Non-pigmented ciliary epithelial cell (primary cell): ENCODE measurements at places on chromosomes 12 and 14.

GRCh38 chr14:104271391-104271790 is 133.0 kb downstream of the KIF26A start:
- DNase-seq: no peak

DNA sequence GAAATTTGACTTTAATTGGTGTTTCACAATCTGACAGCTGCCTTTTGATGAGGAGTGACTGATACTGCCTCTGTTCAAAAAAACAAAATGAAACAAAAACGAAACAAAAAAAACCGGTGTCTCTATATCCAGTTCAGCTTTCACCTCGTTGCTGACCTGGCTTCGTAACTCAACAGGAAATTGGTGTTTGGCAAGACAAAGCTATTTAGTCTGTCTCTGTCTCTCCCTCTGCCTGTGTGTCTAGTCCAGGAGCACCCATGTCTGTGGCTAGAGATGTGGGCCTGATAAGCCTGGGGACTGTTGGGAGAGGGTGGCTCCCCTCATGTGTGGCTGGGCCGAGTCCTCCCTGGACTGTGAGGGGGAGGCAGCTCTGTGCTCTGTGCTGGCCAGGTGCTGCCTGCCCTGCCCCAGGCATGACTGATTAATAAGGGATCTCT is 11.3 kb downstream of the CACNA1C start:
- no peak for DNase-seq

DNA sequence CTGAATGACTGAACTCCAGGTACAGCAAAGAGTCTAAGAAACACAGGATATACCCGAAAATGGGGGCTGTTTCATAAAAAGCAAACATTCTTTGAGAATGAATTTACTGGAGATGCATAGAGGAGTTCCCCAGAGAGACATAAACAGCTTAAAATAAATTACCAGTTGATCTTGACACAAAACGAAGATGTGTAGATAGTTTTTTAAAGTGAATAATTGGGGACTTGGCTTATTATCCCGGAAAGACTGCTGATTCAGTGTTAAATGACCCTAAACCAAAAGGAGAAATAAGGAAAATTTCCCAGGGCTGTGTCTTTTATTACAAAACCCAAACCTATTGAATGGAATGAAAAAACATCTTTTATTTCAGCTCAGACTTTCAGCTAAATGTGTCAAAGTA is 1052.8 kb upstream of the TMEM132C start:
- DNase-seq: no peak

DNA sequence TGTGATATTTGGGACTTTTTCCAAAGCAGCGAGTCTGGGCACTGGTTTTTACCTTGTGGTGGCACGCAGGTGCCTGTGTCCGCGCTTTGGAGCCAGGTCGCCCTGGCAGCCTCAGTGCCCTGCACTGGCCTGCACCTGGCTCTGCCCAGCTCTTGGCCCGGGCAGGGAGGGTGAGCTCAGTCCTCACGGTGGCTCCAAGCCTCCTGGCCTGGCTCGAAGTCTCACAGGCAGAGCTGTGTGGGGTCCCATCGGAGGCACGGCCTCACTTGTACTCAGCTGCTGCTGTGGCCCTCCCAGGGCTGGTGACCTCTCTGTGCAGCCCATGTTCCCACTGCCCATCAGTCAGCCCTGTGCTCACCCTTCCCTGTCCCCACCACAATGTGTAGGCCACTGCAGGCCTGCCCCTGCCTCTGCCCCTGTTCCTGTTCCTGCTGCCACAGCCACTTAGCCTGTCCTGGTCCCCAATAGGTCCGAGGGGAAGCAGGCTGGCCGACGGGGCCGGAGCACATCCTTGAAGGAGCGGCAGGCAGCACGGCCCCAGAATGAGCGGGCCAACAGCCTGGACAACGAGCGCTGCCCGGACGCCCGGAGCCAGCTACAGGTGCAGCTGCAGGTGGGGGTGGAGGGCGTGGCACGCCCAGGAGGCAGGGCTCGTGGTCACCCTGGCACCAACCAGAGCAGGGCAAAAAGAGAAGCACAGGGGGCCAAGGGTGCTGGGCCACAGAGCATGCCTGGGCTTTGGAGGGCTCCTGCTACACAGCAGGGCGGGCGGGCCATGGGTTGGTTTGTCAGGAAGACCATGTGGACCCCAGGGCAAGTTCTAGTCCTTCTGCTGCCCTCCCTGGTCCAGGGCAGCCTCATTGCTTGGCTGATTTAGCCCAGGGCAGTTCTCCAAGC is 16.6 kb upstream of the TEX22 start:
- DNase-seq: no peak

DNA sequence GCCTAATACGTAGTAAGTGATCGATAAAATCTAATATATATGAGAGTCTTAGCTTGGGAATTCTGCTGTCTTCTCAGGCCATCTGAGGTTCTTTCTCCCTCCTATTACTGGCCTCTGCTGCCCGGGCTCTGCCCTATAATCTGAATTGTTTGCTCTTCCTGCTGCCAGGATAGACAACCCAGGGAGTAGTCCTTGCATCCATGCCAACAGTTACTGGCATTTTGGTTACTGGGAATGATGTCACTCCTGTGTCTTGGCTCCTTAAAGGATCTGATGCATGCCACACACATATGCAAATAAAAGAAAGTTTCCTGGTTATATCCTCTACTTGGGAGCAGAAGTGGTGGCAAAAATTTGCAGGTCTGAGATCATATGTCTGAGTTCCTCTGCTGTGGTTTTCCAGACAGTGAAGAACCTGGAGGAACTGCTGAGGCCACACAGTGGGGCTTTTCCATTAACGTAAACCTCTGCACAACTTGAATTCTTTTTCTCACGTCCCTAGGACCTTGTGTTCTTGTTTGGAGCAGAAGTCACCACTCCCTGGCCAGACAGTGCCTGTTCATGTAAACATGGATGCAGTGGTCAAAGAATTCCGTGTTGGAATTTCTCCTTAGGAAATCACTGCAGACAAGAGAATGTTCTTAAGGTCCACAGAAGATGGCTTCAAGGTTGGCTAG is 320.6 kb upstream of the TBX3 start:
- DNase-seq: no peak

DNA sequence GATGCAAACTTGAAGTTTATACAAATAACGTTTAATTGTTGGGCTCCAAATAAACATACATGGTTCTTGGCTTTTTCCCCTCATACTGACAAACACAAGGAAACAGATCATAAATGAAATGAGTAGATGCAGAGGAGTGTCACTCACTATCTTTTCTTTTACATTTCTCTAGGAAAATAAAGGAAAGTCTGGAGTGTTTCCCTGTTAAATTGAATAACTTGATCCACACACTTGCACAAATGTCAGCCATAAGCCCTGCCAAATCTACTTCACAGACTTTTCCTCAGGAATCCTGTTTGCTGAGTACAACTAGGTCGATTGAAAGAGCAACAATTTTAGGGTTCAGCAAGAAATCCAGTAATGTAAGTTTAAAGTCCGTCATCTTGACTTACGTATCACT is 175.3 kb downstream of the PLCZ1 start:
- DNase-seq: no peak

- no peak for DNase-seq
Observed at GRCh38 chr12:31308116-31308515, 17.8 kb downstream of the SINHCAF start.

- DNase-seq: no peak
Observed at GRCh38 chr14:67666750-67667449, 7.5 kb downstream of the VTI1B start.

- no peak for DNase-seq
Observed at GRCh38 chr12:43095669-43096280, 456.2 kb downstream of the ADAMTS20 start.

- no peak for DNase-seq
Observed at GRCh38 chr12:45732250-45732649, 2.7 kb downstream of the ARID2 start.

DNA sequence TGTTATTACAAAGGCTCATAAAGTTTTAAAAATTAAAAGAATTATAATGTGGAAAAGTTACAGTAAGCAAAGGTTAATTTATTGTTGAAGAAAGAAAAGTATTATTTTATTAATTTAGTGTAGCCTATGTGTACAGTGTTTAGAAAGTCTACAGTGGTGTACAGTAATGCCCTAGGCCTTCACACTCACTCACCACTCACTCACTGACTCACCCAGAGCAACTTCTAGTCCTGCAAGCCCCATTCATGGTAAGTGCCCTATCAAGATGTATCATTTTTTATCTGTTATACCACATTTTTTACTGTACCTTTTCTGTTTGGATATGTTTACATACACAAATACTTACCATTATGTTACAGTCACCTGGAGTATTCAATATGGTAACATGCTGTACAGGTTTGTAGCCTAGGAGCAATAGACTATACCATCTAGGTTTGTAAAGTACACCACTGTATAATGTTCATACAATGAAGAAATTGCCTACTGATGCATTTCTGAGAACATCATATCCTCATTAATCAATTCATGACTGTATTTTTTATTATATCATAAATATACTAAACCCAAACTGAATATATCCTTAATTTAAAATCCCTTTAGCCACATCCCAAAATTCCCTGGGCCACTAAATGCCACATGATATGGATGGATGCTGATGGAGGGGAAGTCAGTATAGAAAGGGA is 43.6 kb upstream of the NID2 start:
- peak; percentile 38 for DNase-seq

DNA sequence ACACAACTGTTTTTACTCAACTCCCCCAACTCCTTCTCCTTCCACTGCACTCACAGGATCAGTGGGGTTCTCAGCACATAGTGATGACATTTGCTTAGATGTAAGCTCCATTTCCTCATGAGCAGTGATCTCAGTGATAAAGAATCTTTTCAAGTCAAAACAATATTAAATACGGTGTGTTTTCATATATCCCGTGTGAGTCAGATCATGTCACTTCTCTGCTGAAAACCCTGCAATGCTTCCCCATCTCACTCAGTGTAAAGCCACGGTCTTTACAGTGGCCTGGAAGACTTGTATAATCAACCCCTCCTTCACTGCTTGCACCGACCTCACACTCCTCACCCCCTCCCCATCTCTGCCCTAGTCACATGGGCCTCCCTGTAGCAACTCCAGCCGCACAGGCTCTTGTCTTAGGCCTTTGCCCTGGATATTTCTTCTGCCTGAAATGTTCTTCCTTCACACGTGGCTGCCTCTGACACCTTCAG is 149.7 kb upstream of the ARHGAP5 start:
- peak; percentile 93 for DNase-seq

DNA sequence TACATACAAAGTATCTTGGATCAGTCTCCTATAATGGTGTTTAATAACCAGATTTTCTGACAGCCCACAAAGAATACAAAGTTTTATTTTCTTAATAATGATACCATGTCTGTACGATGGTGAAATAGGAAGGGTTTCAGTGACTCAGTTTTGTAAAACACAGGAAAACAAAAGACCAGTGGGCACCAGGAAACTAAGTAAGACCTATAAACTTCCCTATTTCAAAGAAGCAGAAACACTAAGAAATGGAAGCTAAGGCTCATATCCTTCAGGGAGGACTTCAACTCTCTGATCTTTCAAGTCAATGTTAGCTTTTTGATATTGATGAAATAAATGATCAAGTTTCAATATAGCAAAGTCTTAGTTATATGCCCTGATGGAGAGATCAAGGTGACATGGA is 196.0 kb downstream of the DUSP6 start:
- no peak for DNase-seq

DNA sequence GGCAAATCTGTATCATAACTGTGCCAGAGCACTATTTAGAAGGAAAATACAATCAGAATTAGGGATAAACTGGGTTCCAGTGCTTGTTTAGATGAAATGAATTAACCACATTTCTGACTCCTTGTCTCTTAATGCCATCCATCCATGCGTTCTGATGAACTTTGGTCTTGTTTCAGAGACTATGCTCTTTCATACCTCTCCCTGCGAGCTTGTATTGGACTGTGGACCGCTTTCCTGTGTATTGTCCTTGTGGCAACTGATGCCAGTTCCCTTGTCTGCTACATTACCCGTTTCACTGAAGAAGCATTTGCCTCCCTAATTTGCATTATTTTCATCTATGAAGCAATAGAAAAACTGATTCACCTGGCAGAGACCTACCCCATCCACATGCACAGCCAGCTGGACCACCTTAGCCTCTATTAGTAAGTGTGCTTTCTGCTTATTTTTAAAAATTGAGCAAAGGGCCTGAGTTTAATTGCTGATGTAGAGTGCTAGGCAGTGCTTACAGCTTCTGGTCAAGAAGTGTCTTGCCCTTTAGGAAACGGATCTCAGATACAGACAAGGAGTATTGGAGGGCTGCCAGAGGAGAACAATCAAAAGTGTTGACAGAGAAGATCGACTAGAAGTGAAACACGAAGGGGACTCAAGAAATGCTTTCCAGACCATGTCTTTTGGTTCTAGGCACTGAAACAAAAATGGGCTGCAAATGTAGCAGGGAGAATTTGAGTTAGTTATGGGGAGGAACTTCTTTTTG is 46.7 kb downstream of the SLC4A8 start:
- no peak for DNase-seq

GRCh38 chr12:132558861-132559623 is 51.3 kb downstream of the LRCOL1 start:
- no peak for DNase-seq

DNA sequence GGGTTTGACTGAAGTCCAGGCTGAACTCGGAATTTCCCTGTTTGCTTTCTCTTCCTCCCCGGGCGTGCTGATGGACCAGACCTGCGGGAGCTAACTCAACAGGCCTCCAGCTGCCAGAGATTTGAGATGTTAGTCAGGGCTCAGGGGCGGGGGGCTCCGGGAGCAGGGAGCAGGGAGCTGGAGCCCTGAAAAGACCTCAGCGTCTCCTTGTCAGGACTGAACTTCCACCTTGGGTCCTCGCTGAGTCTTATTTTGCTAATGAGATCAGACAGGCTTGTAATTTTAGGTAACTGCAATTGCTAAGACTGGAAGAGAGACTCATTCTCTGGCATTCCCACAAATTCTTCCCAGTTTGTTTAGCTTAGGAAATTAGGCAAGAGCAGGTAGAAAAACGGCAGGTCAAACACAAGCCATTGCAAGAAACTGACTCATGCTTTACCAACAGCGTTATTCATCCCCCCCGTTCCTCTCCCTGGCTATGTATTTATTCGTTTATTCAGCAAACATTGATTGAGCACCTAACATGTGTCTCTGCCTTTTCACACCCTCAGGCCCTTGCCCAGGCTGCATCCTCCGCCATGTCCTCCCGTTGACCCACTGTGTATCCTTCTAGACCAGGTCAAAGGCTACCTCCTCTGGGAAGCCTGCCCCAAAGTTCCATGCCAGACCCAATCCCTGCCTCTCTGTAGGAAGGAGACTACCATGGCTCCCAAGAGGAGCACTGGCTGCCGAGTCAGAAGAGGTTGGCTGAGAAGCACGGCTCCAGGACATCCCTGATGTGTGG is 80.4 kb upstream of the DIO3 start:
- DNase-seq: peak; percentile 79

GRCh38 chr12:118151755-118152154 is 15.8 kb downstream of the PEBP1 start:
- DNase-seq: no peak

GRCh38 chr12:67413577-67413976 is 144.4 kb downstream of the CAND1 start:
- no peak for DNase-seq

DNA sequence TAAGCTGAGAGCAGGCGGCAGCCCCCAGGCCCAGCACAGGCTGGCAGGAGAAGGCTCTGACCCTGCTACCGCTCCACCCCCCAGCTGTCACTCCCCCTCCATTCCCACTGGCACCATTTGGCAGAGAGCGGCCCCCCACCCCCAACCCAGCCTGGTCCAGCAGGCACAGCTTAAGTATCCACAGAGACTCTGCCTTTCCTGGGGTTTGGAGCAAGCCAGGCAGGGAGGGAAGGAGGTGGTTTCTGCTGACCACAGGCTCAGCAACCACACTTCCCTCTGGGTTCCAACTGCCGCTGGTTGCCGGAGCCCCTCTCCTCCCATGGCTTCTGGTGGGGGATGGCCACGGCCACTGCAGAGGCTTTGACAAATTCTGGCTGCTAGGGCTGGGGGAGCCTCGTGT is 30.5 kb upstream of the CCND2 start:
- no peak for DNase-seq
